ENCODE measurements at places on chromosomes 4 and X.
A peak's percentile ranks its signal among the peaks of the same experiment; 100 is the strongest.

DNA sequence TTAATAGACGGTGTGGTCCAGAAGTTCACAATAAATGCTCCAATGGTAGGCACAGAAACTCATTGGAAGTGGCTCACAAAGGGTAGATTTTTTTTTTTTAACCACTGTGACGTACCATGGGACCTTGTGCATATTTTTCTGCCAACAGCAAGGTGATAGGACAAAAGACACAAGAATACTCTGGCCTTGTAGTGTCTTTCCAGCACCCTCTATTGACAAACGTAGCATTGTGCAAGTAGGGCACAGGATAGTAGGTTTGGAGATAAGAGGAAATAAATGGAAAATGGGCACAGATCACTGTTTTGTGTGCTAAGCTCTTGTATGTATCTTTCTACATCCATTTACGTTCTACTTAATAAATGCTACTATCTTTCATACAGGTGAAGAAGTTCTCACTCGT, 2054.9 kb downstream of the PCDH7 start:
- peak; percentile 6 for DNase-seq
- H3K36me3 ChIP-seq, result no peaks in the 10 kb centered on the region
- no peak overlapping the region for H3K27ac ChIP-seq
- H3K4me3 ChIP-seq, result no peak overlapping the region
- H3K27me3 ChIP-seq, result no peaks in the 10 kb centered on the region

DNA sequence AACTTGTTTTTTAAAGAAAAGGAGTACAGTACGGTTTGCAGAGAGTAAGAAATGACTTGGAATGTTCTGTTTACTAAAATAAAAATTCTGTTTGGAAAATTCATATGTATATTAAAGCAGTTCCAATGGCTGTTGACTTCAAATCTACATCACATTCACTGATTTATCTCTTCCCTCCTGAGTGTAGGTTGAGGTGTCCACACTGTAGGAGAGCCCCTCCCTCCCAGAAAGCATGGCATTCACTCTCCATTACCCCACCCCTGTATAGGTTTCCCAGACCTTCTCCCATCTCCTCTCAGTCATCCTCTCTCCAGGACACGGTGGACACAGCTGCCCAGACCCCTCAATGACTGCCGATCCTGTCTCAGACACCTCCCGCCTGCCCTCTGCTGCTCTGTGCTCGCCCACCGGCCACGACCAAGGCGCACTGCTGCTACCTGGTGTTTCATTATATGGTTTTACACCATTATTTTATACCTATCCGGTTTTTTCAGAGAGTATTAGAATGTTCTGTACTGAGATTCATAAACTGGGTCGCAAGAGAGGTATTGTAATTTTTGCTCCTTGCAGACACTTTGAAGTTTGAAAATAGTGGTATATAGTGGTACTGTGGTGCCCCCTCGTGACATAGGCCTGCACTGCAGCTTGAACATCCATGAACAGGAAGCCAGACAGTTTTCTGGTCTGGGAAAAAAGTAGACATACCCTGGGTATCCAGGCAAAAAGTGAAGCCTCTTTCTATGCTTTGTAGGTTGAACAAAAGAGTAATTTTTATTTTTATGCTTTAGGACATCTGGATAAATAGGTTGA, 38.8 kb upstream of the BEX4 start:
- peak; percentile 45 for DNase-seq
- H3K36me3 ChIP-seq, result no peaks in the 10 kb centered on the region
- H3K27ac ChIP-seq, result no peak overlapping the region
- H3K4me3 ChIP-seq, result peak overlapping the region; percentile 67

DNA sequence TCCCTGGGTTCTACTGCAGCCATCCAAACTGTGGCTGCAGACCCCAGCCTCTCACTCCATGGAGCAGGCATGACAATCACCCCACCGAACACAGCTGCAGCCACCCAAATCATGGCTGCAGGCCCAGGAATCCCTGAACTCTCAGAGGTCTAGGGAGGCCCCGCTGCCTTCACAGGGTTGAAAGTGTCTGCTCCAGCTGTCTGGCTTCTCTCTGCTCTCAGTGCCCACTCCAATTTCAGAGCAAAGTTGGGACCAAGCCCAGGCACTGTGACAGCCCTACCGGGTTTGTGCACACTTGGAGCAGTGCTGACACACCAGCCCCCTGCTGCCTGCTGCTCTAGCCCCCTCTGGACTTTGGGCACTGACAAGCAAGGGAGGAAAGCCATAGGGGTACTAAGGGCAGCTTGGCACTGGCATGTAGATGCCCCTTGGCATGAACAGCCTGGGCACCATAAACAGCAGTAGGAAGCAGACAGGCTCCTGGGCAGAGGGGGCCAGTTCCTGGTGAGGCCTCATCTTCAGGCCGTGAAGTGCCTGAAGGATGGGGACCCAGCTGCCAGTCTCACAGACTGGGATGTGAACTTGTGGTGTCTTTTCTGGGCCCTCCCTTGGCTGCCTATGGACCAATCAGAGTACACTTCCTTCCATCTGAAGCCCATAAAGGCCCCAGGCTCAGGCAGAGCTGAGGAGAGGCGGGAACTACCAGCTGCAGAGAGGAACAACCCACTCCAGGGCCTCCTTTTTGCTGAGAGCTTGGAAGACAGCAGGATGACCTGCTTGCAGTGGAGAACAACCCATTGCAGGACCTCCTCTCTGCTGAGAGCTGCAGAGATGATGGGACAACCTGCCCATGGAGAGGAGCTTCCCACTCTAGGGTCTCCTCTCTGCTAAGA, 68.8 kb downstream of the TECRL start:
- H3K4me3 ChIP-seq, result no peak overlapping the region
- no peak overlapping the region for H3K27ac ChIP-seq
- DNase-seq, result no peak
- peaks cover 4% of the 10 kb centered on the region for H3K36me3 ChIP-seq

DNA sequence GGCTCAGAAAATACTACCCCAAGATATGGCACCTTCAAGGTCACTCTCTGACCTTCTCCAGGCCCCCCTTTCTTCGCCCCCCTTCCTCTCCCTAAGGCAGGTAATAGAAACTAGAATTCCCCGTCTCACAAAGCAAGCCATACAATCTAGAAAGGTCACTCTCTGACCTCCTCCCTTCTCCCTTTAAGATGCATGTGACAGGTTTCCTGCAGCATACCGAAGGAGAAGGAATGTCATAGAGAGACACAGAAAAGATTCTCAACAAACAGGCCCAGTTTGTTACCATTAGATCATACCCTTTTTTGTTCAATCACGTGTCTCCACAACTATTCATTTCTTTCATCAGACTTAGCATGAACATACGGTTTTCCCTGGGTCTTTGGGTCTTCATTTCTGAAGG, 51.2 kb upstream of the RBMXL3 start:
- H3K4me3 ChIP-seq, result no peak overlapping the region
- no peaks in the 10 kb centered on the region for H3K4me1 ChIP-seq
- peaks cover 13% of the 10 kb centered on the region for H3K36me3 ChIP-seq

DNA sequence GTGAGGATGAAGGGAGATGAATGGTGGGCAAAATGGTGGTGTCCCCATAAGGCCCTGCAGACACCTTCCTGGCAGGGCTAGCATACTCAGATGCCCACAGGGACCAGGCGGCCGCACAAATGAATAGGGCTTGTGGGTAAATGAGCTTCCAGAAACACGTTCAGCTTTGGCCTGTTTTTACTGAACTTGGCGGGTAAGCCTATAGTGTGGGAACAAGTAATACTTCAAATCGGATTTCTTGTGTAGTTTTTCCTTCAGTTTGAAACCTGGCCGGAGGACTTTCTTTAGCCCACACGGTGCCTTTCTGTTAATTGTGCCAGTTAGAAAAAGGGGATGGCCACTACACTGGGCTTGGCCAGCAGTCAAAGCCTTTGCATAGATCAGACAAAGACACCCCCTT, 22.8 kb downstream of the SMS start:
- no peak for DNase-seq
- peaks cover 15% of the 10 kb centered on the region for H3K4me1 ChIP-seq
- H3K27ac ChIP-seq, result no peak overlapping the region
- peaks cover 8% of the 10 kb centered on the region for H3K36me3 ChIP-seq

DNA sequence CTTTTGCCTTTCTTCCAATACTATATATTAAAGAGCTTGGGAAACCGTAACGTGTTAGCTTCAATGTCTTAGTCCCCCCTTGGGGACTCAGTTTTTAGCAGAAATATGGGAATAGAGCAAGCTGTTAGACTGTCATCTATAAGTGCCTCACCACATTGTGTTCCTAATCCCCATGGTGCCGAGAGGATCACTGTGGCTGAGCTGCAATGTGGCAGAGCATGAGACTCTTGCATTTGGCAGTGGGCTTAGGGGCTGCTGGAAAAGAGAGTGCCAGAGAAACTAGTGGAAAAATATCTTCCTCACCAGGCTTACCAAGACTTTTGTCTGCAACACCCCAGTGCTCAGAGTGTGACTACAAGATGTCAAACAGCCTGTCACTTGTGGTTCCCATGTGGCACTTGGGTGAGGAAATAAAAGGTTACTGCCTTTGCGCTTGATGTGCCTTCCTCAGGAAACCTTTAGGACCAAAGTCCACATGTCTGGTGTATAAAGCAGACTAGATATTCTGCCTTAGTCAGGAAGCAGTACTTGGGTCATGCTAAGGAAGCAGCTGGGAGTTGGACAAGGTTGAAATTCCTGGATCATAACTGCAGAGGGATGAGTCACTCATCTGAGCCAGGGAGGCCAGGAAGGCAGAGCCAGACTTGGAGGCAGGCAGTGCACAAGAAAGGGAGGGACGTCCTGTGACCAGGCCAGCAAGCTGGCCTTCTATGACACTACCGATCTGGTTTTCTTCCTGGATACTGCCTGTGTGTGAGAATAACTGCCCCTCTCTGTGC, 9.7 kb upstream of the MAGEA4 start:
- no peaks in the 10 kb centered on the region for H3K36me3 ChIP-seq
- no peaks in the 10 kb centered on the region for H3K27me3 ChIP-seq
- H3K4me3 ChIP-seq, result no peak overlapping the region
- peak; percentile 61 for DNase-seq
- H3K4me1 ChIP-seq, result peaks cover 1% of the 10 kb centered on the region

GRCh38 chr4:113553082-113553481, 208.5 kb downstream of the CAMK2D start:
- H3K4me3 ChIP-seq, result no peak overlapping the region
- no peaks in the 10 kb centered on the region for H3K27me3 ChIP-seq
- peaks cover 3% of the 10 kb centered on the region for H3K36me3 ChIP-seq
- DNase-seq, result no peak
- no peaks in the 10 kb centered on the region for H3K4me1 ChIP-seq

DNA sequence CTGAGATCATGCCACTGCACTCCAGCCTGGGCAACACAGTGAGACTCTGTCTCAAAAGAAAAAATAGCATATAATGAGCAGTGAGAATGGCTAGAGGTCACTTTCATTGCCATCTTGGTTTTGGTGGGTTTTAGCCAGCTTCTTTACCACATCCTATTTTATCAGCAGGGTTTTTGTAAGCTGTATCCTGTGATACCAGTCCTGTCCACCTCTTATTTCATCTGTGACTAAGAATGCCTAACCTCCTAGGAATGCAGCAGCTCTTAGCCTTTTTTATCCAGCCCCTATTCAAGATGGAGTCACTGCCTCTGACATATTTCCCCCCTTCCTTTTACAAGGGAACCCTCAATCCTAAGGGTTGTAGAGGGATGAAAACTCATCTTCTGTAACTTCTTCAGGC, 26.1 kb upstream of the IGFBP7 start:
- no peak overlapping the region for H3K4me3 ChIP-seq
- H3K27me3 ChIP-seq, result no peaks in the 10 kb centered on the region
- peak overlapping the region; percentile 28 for H3K27ac ChIP-seq
- H3K36me3 ChIP-seq, result no peaks in the 10 kb centered on the region
- H3K4me1 ChIP-seq, result peaks cover 12% of the 10 kb centered on the region

GRCh38 chr4:8591114-8591513, 1.5 kb upstream of the CPZ start:
- H3K36me3 ChIP-seq, result no peaks in the 10 kb centered on the region
- H3K4me3 ChIP-seq, result no peak overlapping the region
- peaks cover 38% of the 10 kb centered on the region for H3K4me1 ChIP-seq

- H3K4me1 ChIP-seq, result no peaks in the 10 kb centered on the region
- H3K27me3 ChIP-seq, result no peaks in the 10 kb centered on the region
- DNase-seq, result no peak
- no peaks in the 10 kb centered on the region for H3K36me3 ChIP-seq
- no peak overlapping the region for H3K27ac ChIP-seq
These were observed 388.1 kb upstream of the IGFBP7 start for GRCh38 chr4:57498251-57498650.

GRCh38 chr4:115159141-115159540, 45.7 kb upstream of the NDST4 start:
- DNase-seq, result no peak
- no peaks in the 10 kb centered on the region for H3K27me3 ChIP-seq
- H3K4me3 ChIP-seq, result no peak overlapping the region
- H3K36me3 ChIP-seq, result no peaks in the 10 kb centered on the region

GRCh38 chrX:65726715-65727114, 59.3 kb downstream of the MSN start:
- peaks cover 9% of the 10 kb centered on the region for H3K27me3 ChIP-seq
- peaks cover 2% of the 10 kb centered on the region for H3K4me1 ChIP-seq

DNA sequence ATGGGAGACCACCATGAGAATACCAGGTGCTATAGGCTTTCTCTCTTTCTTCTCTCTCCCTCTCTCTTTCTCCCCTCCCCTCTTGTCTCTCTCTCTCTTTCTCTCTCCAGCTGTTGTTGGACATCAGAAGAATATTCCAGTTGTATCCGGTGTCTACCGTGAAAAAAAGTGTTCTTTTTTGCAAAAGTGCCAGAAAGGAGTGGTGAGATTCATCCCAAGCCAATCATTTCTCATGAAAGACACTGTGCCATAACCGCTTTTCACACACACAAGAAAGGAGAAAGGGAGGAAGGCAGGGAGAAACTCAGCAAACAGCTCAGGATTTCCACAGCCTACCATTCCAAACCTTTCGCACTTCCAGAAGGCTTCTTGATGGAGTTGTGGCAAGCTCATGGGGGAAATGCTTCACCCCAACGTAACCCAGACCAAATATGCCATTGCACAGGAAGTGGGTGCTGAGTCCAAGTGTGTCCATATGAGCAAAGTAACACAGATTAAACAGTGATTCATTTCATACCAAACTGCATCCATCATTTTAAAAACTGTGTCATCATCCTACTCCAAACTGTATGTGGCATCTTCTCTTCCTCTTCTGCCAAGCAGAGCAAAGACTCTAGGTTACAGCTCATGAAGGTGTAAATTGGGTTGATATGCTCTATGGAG, 224.0 kb downstream of the APBB2 start:
- peak; percentile 95 for DNase-seq
- H3K4me3 ChIP-seq, result no peak overlapping the region
- no peaks in the 10 kb centered on the region for H3K27me3 ChIP-seq
- peaks cover 15% of the 10 kb centered on the region for H3K4me1 ChIP-seq
- no peaks in the 10 kb centered on the region for H3K36me3 ChIP-seq
